ENCODE measurements at places on chromosomes 11 and 22.

DNA sequence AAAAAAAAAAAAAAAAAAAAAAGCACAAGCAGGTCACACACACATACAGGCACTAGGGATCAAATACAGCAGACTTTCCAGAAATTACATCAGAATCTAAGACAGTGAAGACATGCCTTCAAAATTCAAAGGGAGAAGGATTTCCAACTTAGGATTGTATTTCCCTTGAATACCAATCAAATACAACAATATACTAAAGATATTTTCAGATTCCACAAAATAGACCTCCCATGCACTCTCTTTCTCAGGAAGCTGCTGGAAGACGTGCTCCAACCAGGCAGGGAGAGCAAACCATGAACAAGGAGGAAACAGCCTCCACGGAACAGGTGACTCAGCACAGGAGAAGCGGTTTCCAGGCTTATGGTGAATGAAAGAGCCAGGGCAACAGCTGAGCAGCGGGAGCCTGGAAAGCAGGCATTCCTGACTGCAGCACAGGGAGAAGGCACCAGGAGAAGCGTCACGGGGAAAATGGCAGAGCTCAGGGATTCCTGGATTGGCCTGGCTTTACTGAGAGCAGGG, 32.0 kb downstream of the TMEM184B start:
- DNase-seq, result peak; percentile 18

- DNase-seq, result peak; percentile 50
Observed at GRCh38 chr11:131674051-131674755, 303.8 kb downstream of the NTM start.

DNA sequence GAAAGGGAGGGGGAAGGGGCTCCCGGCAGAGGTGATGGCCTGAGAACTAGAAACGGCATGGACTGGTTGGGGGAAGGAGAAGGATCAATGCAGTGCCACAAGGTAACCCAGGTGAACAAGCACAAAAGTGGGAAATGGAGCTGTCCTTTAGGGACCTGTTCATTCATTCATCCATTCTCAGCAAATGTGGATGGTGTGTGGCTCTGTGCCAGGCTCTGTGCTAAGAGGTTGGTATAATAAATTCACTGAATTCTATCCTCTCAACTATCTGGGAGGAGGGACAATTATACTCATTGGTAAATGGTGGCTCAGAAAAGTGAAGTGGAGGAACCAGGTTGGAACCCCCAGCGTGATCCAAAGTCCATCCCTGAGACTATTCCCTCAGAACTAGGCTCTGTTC, 18.6 kb upstream of the ARAP1 start:
- DNase-seq, result no peak

GRCh38 chr22:43004362-43005035, 10.4 kb downstream of the PACSIN2 start:
- no peak for DNase-seq

DNA sequence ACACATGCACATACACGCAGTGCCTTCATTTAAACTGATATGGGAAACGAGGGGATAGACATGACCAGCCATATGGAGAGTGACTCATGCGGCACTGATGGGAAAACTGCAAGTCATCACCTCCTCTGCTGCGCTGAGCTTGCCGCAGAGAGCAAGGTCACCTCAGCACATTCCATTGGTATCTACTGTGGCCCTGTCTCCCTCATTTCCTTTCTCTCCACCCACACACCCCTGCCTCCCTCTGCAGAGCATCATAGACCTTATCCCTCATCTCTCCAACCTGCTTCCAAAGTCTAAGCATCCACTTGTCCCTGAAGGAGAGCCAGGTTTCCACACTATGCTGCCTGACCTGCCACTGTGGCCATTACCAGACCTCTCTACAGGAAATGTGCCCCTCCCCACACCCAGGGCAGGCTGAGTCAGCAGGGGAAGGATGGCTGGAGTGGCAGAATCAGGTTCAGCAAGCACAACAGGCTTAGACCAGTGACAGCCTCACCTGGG, 116.9 kb upstream of the SNX19 start:
- DNase-seq, result no peak

DNA sequence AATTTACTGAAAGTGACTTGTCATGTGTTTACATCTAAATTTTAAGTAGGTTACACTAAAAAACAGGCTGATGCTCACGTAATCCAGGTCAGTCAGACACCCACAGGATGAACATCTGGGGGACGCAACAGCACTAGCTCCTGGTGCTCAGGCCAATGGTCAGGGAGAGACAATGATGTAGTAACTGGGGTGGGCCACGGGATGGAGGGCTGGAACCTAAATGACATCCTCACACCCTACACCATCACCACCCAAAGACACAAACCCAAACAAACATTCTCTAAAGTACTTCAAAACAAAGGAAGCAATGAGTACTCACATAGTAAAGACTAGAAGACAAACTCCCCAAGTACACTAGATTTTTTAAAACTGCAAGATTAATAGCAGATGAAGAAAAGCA, 53.5 kb upstream of the SLC25A1 start:
- no peak for DNase-seq

- no peak for DNase-seq
Observed at GRCh38 chr11:94402355-94402754, 1.1 kb upstream of the GPR83 start.

GRCh38 chr11:92717240-92717639, 252.2 kb upstream of the MTNR1B start:
- DNase-seq, result no peak

- DNase-seq, result peak; percentile 28
Observed at GRCh38 chr22:39253435-39254070, 8.8 kb upstream of the PDGFB start.

- no peak for DNase-seq
Observed at GRCh38 chr11:121405646-121406045, 46.5 kb upstream of the SORL1 start.

GRCh38 chr11:107478922-107479321, 21.3 kb upstream of the CWF19L2 start:
- no peak for DNase-seq

DNA sequence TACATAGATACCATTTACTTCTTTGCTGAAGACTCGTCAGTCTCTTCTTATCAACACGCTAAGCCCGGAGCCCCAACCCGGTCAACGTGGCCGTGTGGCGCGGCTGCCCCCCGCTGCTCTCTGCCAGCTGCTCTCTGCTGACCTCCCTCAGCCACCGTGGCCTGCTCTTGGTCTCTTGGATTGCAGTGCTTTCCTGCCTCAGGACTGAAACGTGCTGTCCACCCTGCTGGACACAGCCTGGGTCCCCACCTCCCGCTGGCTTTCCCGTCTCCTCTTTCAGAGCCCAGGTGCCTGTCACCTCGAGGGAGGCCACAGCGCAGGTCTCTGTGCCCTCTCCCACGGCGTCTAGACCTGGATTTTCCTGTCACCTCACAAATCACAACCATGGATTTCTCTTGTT, 388.1 kb upstream of the B3GAT1 start:
- DNase-seq, result no peak

GRCh38 chr11:130825561-130825960, 90.7 kb downstream of the SNX19 start:
- no peak for DNase-seq

GRCh38 chr11:41039592-41039991, 419.9 kb downstream of the LRRC4C start:
- DNase-seq, result no peak

- DNase-seq, result no peak
Observed at GRCh38 chr11:19892387-19892786, 179.8 kb downstream of the NAV2 start.

GRCh38 chr11:95907476-95907875, 16.4 kb downstream of the MTMR2 start:
- no peak for DNase-seq

GRCh38 chr22:19641254-19641982, 72.9 kb upstream of the SEPTIN5 start:
- no peak for DNase-seq

GRCh38 chr11:65555693-65556231, 2.4 kb downstream of the LTBP3 start:
- DNase-seq, result no peak

- DNase-seq, result no peak
Observed at GRCh38 chr11:100964435-100964834, 165.2 kb downstream of the PGR start.

DNA sequence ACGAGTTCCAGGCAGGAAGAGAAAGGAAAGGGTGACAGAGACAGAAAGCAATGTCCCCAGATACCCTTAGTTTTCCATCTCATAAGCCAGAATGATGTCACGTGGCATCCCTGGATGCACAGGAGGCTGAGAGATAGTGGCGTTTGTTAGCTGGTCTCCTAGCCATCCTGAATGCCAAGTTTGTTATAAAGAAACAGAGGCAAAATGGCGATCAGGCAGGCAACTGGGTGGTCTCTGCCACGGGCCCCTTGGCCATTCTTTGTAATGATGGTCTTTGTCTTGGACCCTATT, 5.3 kb downstream of the SMIM38 start:
- no peak for DNase-seq

DNA sequence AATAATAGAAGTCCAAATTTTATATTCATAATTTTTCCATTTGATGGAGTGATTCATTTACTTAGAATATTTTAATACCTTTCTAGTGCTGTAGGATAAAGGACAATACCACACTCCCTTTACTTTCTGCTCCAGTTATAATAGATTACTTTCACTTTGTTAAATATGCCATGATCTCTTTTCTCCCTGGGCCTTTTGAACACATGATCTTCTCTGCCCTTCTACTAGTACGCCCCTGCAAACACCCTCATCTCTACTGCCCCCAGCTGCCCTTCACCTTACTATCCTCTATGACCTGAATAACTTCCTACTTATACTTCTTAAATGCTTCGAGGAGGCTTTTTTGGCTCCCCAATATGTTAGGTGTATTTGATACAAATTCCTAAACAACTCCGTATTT, 177.3 kb downstream of the GUCY1A2 start:
- no peak for DNase-seq

DNA sequence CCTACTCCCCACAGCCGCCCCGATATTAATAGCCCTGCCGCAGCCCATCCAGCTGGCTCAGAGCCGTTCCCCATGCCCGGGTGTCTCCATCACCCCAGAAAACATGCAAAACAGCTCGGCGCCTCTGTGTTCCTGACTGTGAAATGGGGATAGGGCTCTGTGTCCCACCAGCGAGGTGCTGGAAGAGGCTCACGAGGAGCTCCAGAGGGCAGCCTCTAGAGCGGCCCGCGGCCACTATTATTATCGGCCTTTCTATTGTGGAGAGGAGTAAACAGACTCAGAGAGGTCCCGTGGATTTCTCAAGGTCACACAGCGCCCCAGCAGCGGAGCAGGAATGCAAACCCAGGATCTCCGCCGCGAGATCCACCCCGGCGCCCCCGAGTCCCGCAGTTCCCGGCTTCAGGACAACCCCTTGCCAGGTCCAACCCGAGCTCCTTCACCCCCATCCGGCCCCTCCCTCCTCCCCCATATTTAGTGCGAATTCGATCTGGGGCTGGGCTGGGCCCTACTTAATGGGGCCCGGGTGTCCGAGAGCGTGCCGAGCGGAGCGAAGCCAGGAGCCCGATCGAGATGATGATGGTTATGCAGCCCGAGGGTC, at the start of gene ACTN3:
Gene ACTN3 (plus strand): TSS at position 536 of the 598 bp plus-strand sequence. CDS start 35 bp downstream, at position 571.
- DNase-seq, result no peak

- DNase-seq, result no peak
Observed at GRCh38 chr11:45278714-45279113, 7.4 kb downstream of the SYT13 start.

DNA sequence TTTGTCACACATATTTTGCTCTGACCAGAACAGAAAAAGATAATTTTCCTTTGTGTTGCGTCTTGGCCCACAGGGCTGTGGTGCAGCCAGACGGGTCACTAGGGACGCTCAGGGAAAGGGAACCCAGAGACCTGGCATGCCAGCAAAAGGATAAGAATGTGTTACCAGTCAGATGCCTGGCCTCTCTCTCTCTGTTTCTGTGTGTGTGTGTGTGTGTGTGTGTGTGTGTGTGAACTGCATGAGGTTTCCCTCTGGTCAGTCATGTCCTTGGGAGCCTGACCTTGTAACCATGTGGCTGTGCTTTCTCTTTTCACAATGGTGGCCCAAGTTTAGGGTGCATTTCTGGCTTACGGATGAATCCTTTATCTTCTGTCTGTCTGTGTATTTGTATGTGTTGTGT, 25.4 kb downstream of the CCKBR start:
- DNase-seq, result no peak

GRCh38 chr11:5705688-5706087, 16.1 kb downstream of the TRIM22 start:
- DNase-seq, result no peak

DNA sequence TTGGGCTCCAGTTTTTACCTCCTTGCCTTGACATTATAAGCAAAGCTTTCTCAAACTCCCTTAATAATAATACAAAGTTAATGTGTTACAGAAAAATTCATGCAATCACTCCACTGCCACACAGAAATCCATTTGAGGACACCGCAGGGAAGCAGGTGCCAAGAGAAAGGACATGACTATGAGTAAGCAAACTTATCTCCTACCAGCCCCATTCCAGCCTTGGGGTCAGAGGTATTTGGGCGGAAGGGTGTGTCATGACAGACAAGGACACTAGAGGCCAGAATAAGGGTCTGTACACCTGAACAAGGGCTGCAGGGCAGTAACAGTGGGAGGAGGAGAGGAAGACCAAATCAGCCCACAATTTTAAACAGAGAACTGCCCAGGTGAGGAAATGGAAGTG, 5.9 kb downstream of the GNG3 start:
- DNase-seq, result no peak

GRCh38 chr11:68271023-68271780, 571 bp downstream of the C11orf24 start:
- peak; percentile 46 for DNase-seq

DNA sequence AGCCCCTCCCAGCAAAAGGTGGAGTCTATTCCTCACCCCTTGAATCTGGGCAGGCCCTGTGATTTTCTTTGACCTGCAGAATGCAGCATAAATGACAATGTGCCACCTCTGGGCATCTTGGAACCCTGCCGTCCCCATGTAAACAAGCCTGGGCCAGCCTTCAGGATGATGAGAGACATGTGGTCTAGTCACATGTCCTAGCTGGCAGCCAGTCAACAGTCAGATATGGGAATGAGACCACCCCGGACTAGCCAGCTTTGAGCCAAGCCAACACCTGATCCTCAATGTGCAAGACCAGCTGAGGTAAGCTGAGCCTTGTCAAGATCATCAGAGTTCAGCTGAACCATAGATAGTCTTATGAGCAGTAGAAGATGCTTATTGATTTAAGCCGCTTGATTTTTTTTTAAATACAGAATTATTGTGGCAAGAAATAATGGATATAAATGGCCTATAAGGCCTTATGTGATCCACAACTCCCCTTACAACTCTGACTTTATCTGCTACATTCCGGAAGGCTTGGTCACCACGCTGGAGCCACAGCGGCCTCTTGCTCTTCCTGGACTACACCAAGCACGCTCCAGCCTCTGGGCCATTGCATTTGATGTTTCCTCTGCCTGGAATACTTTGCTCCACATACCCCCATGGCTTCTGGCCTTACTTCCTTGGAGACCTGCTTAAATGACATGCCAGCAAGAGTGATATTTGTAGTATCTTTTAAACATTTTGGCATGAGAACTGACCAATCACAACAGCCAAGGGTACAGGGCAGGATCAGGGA, 225.9 kb upstream of the SESN3 start:
- DNase-seq, result no peak
